ENCODE measurements at places on chromosomes 7 and 10.

DNA sequence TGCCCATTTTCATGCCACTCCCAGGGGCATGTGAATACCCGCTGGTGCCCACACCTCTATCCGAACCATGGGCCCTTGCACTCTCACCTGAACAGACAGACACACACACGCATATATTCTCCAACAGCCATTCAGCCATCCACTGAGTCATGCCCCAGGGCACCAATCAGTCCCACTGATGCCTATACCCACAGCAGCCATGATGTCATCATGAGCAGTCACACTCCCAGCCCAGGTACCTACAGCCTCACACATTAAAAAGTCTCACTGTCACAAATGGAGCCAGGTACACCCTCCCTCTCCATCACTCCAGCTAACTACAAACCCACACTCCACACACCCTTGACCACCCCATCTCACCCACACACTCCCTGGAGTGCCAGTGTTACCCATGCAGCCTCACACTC is 12.2 kb downstream of the VSIR start:
- no peak for DNase-seq

DNA sequence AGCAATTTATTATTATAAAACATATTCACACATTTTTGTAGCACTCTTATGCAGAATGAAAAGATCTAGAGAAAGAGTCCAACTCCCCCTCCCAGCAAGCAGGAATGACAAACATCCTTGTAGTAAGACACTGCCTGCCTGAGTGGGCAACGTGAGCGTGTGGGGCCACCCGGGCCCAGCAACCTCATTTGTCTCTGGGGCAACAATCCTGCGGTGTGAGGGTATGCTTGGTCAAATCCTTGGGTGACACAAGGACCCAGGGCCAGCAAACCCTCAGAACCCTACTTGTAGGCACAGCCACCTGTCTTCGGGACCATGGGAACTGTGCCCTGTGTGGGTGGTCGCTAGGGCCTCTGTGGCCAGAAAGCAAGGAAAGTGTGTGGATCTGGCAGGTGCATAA is 10.7 kb downstream of the RHEB start:
- DNase-seq, result no peak

- no peak for DNase-seq
These were observed 258.3 kb downstream of the GATA3 start for GRCh38 chr10:8312781-8313180.

GRCh38 chr10:11305825-11306593 is 288.3 kb downstream of the CELF2 start:
- DNase-seq, result no peak

GRCh38 chr7:148114804-148115203 is 475.8 kb upstream of the C7orf33 start:
- no peak for DNase-seq

All from HS-27A (cell line).